ENCODE measurements at places on chromosomes 6 and 20.

- no peak for DNase-seq
These were observed 78.4 kb downstream of the FYN start for GRCh38 chr6:111794727-111795452.

GRCh38 chr20:22744341-22745193 is 160.2 kb upstream of the FOXA2 start:
- no peak for DNase-seq

DNA sequence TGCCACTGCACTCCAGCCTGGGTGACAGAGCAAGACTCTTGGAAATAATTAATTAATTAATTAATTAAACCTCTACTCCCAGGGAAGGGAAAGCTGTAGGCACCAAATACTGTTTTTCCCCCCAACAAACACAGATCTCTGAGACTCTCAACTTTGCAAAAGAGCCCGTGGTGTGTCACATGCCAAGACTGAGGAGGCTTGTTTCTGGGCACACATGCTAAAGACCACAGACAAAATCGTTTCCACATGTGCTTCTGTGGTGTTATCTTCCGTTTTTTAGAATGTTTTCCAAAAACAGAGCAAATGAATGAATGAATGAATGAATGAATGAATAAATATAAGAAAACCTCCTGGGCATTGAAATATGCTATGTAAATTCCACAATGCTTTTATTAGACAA is 55.6 kb upstream of the ATXN1 start:
- DNase-seq = no peak

DNA sequence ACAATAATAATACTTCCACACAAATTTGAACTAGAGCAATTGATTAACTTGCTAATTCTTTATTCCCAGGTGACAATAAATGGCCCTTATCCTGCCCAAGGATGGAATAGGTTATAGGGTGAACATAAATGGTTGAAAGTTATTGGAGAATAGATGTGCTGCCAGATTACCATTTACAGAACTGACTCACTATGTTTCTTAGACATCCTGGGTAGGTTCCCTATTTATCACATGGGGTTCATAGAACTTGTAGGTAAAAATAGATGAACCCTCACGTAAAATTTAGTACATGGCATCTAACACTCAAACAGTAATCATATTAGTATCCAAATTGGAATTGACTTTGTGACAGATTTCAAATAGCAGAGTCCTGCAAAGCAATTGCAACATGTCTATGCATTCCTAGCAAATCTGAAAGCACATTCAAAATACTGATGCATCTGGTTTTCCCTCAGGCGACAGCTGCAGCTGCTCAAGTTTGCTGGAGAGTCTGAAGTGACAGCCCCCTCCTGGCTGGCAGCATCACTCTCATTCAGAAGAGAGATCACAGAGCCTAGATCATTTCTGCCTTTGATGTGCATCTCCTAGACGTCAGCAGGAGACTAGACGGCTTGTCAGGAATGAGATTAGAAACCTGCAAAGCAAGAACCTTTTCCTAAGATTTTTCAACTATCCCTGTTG is 80.2 kb upstream of the RNF217 start:
- no peak for DNase-seq

DNA sequence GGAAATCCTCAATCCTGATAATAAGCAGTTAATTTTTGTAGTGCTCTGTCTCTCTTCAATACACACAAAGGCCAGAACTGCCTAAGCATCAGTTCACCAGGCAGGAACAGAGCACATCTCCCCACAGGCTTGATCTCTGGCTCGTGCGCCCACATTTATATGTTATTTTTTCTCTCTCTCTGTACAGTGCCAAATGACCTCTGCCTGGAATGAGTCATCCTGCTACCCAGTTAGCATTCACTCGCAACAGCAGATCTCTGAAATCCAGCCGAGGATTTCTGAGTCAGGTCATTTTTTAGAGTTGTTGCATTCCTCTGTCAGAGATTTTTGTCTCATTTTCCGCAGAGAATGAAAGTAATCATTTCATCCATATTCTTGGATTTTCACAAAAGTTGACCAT is 107.1 kb downstream of the COL12A1 start:
- no peak for DNase-seq

DNA sequence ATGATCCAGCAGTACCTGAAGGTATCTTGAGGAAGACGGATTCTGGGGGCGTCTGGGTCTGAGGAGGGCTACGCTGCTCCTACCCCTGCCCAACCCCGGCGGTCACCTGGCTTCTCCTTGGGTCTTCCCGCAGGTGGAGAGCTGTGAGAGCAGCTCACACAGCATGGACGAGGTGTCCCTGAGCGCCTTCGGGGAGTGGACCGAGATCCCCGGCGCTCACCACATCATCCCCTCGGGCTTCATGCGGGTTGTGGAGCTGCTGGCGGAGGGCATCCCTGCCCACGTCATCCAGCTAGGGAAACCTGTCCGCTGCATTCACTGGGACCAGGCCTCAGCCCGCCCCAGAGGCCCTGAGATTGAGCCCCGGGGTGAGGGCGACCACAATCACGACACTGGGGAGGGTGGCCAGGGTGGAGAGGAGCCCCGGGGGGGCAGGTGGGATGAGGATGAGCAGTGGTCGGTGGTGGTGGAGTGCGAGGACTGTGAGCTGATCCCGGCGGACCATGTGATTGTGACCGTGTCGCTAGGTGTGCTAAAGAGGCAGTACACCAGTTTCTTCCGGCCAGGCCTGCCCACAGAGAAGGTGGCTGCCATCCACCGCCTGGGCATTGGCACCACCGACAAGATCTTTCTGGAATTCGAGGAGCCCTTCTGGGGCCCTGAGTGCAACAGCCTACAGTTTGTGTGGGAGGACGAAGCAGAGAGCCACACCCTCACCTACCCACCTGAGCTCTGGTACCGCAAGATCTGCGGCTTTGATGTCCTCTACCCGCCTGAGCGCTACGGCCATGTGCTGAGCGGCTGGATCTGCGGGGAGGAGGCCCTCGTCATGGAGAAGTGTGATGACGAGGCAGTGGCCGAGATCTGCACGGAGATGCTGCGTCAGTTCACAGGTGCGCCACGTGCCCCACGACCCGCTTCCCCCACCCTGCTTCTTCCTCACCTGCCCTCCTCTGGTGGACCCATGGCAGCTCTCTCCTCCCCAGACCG is 166.9 kb upstream of the RNF24 start:
- no peak for DNase-seq

GRCh38 chr20:25551413-25552215 is 33.7 kb downstream of the NINL start:
- no peak for DNase-seq

- DNase-seq = no peak
These were observed 97.3 kb downstream of the TBC1D32 start for GRCh38 chr6:121236984-121237383.

DNA sequence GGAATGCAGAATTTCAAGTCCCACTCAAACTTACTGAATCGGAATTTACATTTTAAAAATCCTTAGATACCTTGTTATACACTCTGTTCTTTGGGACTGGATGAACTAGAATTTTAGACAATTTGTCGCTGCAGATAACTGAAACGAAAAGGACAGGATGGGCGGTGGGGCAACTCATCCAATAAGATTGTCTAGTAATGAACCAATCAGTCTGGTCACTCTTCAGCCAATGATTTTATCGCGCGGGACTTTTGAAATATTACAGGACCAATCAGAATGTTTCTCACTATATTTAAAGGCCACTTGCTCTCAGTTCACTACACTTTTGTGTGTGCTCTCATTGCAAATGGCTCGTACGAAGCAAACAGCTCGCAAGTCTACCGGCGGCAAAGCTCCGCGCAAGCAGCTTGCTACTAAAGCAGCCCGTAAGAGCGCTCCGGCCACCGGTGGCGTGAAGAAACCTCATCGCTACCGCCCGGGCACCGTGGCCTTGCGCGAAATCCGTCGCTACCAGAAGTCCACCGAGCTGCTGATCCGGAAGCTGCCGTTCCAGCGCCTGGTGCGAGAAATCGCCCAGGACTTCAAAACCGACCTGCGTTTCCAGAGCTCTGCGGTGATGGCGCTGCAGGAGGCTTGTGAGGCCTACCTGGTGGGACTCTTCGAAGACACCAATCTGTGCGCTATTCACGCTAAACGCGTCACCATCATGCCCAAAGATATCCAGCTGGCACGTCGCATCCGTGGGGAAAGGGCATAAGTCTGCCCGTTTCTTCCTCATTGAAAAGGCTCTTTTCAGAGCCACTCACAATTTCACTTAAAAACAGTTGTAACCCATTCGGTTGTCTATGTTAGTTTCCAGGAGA is 41.9 kb upstream of the HFE start:
- DNase-seq = no peak

DNA sequence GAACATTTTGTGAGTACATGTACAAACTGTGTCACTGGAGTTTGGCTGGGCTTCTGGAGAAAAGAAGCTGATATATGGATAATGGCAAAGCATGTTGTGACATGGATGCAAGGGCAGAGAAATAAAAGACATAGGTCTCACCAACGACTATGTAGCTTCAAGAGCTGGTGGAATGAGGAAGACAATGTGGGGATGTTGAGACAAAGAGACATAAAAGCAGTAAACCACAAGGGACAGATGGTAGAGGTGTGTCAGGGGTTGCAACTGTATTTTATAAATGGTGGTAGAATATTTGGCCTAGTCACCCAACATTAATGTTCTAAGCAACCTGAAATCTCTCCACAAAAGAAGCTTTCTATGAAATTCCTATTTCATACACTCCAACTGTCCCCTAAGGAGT is 199.0 kb downstream of the KCNQ5 start:
- no peak for DNase-seq

Data from D721Med (cell line).